ENCODE measurements at places on chromosomes 7 and 10.

DNA sequence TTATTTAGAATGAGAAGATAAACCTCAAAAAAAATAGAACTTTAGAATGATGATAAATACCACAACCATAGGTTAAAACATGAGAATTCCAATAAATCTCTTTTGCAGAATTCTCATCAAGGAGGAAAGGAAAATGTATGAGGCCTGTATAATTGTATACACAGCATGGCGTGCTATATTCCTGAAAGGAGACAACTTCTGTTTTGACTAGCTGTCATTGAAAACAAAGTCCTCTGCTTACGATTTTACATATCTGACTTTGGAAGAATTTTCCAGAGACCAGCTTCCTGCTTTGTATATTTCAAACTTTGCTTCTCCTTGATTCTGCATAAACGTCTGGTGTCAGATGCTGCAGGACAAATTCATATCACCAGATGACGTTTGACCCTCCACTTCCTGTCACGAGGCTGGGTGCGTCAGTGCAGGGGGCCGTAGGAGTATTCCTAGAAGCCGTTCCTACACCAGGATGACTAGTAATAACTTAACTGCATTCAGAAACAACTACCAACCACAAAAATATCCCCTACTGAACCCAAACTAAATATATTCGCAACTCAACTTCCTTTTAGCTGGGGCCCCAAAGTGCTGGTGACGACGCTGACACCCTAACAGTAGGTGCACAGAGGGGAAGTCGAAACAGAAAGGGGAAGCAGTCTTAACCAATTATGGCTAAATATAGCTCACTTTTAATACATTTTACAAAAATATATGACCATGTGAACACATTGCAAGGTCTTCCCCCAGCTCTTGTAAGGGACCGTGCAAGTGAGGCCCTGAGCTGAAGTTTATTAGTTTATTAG lies 178.6 kb upstream of the INHBA start:
- DNase-seq, result peak; percentile 37

- peak; percentile 46 for DNase-seq
Observed at GRCh38 chr10:119315128-119316001, 108.0 kb downstream of the GRK5 start.

DNA sequence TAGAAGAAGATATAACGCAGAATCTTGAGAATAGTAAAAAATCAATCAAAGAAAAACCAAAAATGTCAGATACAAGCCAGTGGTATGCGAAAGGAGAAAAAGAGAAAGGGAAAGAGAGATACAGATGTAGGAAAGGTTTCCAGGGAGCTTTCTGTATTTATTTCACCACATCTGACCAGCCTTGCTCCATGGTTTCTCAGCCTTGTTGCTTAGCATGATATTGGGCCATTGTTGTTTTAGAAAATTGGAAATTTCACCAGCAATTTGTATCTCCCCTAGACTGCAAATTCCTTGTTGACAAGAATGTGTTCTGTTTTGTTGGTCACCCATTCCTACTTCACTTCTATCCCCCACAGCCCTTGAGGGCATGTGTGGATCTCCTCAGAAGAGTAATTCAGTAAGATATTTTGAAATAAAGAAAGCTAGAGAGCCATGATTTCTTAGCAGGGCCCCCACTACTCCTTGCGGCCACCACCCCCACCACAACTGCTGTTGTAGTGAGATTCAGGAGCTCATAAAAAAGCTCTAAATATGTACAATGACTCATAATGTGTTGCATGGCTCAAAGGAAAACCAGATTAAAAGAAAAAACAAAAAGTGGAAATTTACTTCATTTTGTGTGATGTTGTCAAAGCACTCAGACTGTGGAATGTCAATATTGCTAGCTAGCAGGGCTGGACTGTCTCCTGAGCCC lies 138.7 kb downstream of the CHRM2 start:
- no peak for DNase-seq

DNA sequence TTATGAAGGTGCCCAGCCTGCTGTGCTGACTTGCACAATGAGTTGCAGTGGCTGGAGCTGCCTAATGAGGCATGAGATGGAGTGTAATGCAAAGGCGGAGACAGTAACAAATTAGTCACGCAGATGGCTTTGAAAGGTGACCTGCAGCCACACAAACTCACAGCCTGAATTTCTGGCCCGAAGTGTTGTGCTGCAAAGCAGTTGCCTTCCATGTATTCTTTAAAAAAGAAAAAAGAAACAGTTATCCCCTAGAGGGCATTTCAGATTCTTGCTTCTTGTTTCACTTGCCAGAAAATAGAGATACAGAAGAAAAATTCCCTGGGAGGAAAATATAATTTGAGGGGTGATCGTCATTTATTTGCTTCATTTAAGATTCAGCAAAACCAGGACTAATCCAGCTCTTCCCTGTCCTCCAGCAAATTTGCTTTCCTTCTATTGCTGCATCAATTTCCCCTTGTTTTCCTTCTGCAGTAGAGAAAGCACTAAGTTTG lies 239.9 kb downstream of the ADRA2A start:
- no peak for DNase-seq

DNA sequence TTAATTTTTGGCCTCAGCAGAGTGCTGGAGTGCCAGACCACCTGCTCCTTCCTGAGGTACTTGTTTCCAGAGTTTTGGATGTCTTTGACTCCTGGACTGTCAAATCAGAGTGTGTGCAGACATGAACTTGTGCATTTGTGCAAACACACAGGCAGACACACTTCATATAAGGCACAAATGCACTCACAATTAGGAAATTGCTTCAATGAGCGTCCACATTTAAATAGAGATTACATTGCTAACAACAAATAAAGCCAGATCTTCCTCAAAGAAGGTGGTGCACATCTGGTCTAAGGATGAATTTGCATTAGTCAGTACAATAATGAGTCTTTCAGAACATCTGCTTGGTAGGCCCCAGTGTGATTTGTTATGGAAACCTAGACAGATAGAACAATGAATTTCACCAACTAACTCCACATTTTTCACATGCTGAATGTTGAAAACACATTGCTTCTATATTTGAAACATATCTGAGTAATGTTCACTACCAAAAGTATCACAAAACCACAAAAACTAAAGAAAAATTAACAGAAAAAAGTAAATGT lies 266.7 kb upstream of the INHBA start:
- DNase-seq, result no peak

- DNase-seq, result no peak
Observed at GRCh38 chr10:44979281-44980191, 927 bp upstream of the DEPP1 start.

DNA sequence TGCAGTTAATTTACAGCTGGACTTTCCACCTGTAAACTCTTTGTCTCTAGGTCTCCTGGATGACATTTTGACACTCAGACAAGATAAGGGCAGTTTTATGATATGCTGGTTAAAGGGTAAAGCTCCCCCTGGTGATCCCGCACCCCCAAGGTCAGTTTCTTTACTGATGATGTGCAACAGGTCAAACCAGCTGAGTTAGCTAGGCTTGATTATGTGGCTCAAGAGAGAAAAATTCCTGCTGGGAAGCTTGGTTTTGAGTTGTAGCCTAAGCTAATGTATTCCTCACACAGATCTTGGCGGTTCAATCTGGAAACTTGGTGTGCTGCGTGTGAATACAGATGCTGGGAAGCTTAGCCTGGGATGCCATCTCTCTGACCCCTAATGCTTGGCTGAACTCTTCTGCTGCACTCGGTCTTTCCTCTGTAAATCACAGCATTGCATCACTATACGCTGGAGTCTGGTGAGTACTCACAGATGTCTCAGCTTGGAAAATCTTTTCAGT lies 11.4 kb upstream of the AKR1D1 start:
- no peak for DNase-seq

DNA sequence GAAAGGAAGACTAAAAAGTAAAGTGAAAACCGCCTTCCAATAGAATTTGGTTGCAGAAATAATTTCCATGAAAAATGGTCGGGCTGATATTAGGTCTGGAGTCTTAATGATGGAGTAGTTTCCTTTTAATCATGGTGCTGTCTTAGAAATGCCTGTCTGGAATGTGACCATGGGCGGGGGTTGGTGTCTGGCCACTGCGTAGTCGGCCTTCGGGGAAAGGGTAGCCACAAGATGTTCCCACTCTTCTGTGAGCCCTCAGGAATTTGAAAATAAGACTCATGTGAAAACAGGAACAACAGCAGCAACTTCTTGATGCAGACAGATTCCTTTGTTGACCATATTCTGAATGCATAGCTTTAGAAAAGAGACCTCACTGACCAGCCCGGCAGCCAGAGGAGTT lies 176.8 kb downstream of the KIAA1217 start:
- DNase-seq, result no peak

DNA sequence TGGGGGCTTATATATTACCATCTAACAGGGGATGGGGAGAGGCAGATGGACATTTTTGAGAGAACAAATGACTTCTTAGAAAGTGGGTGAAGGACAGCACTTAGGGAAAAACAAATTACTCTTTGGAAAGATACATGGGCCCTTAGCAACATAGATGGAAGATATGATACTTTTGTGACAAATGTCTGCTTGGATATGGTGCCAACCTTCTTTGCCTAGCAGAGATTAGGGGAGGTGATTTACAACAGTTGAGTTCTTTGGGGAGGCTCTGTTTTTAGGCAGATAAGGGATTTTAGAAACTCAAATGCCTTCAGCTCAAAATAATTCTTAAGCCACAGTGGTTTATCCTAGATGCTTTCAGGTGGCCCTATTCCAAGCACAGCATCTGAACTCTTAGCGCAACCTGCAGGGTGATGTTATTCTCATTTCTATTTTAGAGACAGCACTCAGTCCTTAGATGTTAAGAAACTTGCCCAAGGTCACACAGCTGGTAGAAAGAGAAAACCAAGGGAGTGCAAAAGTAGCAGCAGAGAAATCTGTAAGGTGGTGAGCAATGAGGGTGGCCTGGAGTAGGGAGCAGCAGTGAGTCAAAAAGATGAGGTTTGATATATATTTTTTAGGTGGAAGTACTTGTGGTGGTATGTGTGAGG lies 75.1 kb upstream of the KMT2E start:
- no peak for DNase-seq

DNA sequence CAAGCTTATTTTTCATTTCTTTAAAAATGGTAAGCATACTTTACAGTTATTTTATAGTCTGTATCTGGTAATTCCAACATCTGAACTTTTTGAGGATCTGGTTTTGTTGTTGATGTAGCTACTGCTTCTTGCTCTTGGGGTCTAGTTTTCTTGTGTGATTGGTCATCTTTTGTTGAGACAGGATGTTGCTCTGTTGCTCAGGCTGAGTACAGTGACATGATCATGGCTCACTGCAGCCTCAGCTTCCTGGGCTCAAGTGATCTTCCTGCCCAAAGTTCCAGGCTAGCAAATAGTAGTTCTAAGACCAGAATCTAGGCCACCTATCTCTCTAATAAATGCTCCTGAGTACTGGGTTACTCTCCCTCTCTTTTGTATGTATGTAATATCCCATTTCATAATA lies 75.7 kb downstream of the NRCAM start:
- no peak for DNase-seq

DNA sequence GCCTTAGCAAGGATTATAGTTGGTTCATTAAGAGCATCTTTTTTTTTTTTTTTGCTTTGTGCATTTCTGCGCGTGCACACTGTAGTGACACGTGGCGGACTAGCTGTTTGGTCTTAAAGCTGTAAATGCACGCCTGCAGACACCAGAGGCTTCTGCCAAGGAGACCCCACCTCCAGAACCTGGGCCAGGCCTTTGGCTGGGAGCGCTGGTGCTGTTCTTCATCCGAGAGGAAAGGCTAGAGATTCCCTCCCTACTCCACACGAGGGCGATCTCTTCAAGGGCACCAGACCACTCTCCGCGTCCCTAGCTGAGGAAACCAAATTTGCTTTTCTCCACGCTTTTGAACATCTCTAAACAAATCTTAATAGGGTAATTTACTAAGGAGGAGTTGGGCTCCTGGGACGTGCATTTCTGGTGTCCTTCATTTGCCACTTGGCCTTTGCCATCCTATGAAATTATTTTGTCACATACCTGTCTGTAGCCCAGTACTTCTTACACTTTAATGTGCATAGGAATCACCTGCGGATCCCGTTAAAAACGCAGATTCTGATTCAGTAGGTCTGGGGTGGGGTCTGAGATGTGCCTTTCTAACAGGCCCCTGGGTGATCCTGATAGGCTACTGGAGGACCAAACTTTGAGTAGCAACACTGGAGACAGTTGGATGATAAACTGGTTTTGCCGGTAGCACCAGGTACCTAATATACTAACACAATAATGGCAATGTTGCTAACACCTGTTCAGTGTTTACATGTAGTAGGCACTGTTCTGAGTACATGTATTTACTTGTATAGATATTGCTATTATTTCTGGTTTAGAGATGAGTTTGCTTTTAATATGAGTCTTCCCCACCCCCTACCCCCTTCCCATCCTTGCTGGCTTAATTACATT lies 1.3 kb upstream of the SLC26A5 start:
- no peak for DNase-seq

GRCh38 chr7:55472928-55473725 lies 99.2 kb downstream of the VOPP1 start:
- DNase-seq, result no peak

GRCh38 chr10:28503114-28503513 lies 29.8 kb upstream of the WAC start:
- DNase-seq, result no peak

GRCh38 chr7:14606101-14606500 lies 296.4 kb downstream of the DGKB start:
- no peak for DNase-seq

DNA sequence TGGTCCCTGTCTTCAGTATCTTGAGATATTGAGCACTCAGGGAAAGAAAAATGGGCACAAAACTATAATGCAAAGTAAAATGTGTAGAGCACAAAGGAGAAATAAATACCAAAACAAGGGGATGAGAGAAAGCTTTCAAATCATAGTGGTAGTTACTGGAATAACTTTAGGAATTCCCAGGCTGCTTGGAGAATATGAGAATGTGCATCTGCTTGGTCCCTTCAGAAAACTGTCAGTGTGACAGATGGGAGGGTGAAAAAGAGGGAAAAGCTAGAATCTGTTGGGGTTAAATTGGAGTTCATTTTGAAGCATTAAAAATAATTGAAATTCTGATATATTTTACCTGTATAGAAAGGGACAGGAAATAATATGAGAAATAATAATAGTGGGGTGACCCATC lies 15.3 kb downstream of the ST7 start:
- DNase-seq, result no peak

DNA sequence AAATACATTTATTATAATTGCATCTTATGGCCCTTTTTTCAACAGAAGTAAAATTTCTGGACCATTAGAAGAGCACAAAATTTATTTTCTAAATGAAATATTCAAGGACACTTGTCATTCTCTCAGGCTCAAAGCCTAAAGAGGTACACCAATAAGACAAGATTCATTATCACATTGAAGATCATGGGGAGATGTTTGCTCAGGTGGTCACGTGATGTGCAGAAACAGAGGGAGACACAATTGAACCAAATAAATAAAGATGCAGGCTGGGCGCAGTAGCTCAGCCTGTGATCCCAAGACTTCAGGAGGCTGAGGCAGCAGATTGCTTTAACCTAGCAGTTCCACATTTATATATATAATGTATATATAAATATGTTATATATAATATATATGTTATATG lies 53.2 kb upstream of the TMEM254 start:
- no peak for DNase-seq

GRCh38 chr7:25305831-25306230 lies 77.5 kb upstream of the NPVF start:
- DNase-seq, result no peak

All from stimulated activated CD8-positive, alpha-beta memory T cell treated with anti-CD3 and anti-CD28 coated beads, Interleukin-2, amount 100 ng/mL, for 1 hour (primary cell).